SJSA1 (cell line): ENCODE measurements at places on chromosomes 2 and 18.

- no peak for DNase-seq
These were observed 180.9 kb downstream of the ZEB2 start for GRCh38 chr2:144339048-144339447.

DNA sequence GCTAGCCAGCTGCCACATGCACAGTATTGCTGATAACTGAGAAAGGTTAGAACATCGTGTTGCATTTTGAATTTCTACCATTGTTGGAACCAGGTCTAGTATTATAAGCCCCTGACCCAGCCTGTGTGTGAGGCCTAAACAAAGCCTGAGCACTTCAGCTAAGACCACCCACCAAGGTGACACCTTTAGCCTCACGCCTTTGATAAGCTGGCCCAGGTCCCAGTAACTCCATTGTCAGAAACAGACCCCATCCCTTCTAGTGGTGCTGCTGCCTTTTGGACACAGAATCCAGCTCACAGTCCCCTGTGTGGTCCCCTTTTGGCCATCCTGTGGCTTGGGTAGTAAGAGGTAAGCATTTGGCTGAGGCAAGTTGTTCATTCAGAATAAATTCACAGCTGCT, 1.6 kb downstream of the ELMOD3 start:
- no peak for DNase-seq

DNA sequence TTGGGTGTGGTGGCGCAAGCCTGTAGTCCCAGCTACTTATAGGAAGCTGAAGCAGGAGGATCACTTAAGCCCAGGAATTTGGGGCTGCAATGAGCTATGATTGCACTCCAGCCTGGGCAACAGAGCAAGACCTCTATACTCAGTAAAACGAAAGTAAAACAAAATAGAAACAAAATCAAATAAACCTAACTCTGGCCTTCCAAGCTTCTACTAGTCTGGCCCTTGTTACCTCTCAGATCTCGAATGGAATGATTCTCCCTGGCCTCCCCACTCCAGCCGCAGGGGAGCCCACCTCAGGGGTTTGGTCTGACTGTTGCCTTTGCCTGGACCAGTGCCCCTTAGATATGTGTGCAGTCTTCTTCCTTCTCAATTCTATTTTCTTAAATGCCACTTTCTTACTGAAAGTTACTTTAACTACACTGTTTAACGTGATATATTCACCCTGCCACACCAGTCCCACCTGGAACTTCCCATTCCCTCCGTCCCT, 160.0 kb upstream of the GCFC2 start:
- DNase-seq: no peak

GRCh38 chr2:174266288-174266687, 18.0 kb upstream of the OLA1 start:
- DNase-seq: no peak

DNA sequence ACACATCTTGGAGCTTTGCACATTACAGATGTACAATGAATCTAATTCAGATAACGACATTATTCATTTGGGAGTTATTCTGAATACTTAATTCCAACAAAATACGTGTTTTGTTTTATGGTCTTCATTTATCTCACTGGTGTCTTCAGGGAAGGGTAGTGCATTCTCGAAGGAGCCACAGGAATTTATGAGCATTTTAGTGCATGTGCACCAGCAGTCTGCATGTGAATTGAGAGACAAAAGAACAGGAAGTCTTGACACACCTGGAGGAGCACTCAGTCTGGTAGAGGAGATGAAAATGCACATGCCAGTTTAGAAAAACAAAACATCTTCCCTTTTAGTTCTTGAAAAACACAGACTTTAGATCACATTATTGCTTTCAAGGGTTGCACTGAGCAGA, 228.7 kb downstream of the LRATD1 start:
- no peak for DNase-seq

- no peak for DNase-seq
These were observed 776.8 kb upstream of the SOX11 start for GRCh38 chr2:4915357-4915756.

- DNase-seq: no peak
These were observed 816.8 kb upstream of the CRIM1 start for GRCh38 chr2:35538796-35539195.
